ENCODE measurements at places on chromosomes 2 and 18. TPM values are rescaled to one million over a fixed set of nuclear protein-coding genes. Genes with fewer than 3 reads are reported as not detected.

RAB11FIP5 gene
- 44.0 TPM for polyA plus RNA-seq

DNA sequence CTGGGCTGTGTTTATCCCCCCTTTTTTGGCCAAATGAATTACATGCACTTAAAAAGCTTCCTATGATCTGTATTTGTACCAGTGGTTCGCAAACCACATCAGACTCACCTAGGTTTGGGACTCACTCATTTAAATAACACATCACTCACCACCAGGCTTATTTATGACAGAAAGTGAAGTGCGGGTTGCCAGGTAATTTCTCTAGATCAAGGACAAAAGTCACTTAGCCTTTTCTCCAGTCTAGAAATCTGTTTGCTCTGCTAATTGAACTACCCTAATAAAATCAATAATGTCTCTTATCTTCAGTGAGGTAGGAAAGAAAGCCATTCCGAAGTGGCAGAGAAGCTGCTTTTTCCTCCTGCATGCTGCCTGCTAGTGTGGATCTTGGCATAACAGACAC is 88.1 kb upstream of the SLC8A1 start:
- DNase-seq, result no peak

MEIS1 gene
- polyA plus RNA-seq, result 104 TPM

DNA sequence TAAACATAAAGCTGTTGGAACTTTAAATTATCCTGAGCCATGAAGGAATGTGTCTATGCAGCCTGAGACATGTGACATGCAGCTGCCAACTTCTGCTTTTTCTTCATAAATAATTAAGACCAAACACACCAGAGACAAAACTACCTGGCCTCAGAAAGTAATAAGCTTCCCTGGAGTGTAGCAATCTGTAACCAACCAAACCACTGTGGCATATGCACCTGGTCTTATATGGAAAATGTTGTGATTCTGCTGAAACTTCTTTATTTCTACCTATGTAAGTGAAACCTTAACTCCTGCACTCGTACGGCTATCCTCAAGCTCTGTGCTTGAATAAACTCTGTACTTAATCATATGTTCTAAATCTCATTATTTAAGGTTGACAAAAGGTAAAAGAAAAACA is 515.0 kb downstream of the TMEM182 start:
- no peak for DNase-seq

DNA sequence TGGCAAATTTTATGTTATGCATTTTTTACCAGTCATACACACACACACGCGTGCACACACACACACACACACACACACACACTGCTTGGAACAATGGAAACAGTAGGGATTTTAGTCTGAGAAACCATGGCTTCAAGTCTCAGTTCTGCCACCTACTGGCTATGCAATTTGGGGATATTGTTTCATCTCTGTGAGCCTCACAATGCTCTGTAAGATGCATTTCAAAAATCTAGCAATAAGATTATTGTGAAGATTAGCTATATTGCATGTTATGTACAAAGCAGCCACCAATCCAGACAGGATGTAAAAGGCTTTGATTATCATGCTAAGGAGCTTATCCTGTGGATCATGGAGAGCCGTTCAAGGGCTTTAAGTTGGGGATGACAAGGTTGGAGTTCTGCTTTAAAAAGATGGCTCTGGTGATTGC is 401.4 kb downstream of the NBAS start:
- peak; percentile 14 for DNase-seq

SMYD5 gene
- polyA plus RNA-seq, result 35.6 TPM

ERMN gene
- polyA plus RNA-seq, result 0.06 TPM

CYRIA gene
- polyA plus RNA-seq, result 3.1 TPM

TTC31 gene
- polyA plus RNA-seq, result 27.5 TPM
